Naive thymus-derived CD4-positive, alpha-beta T cell (primary cell): ENCODE measurements at places on chromosomes 4 and X. TPM values are rescaled to one million over a fixed set of nuclear protein-coding genes. Genes with fewer than 3 reads are reported as not detected.
A peak's percentile ranks its signal among the peaks of the same experiment; 100 is the strongest.

TRPC5OS gene
- not detected for polyA plus RNA-seq

IBSP gene
- not detected for polyA plus RNA-seq

ETDB gene
- polyA plus RNA-seq = not detected

ANK2 gene
- not detected for polyA plus RNA-seq

FAM9B gene
- polyA plus RNA-seq = not detected

SMIM31 gene
- polyA plus RNA-seq = not detected

BTC gene
- polyA plus RNA-seq = not detected

IRF2 gene
- 87.0 TPM for polyA plus RNA-seq

S100G gene
- polyA plus RNA-seq = not detected

RAB9B gene
- polyA plus RNA-seq = 0.59 TPM

RAB39B gene
- 4.5 TPM for polyA plus RNA-seq

DNA sequence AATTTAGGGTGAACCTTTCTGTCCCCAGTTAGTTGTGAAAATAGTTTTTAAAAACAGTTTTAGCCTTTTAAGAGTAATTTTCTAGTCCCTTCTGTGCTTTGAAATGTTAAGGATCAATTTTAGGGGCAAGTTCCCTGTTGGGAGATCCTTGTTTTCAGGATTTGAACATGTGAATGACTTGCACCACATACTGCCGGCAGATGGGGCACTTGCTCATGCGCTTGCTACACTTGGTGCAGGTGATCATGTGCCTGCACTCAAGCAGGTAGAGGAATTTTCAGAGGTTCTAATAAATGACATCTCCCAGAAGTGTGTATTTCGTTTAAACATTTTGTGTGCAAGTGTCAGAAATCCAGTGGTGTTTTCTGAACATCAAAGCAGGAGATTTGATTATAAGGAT lies 195.9 kb downstream of the CHM start:
- H3K4me1 ChIP-seq = no peaks in the 10 kb centered on the region
- no peaks in the 10 kb centered on the region for H3K27me3 ChIP-seq
- no peaks in the 10 kb centered on the region for H3K36me3 ChIP-seq
- no peak overlapping the region for H3K4me3 ChIP-seq
- no peak overlapping the region for H3K27ac ChIP-seq

DNA sequence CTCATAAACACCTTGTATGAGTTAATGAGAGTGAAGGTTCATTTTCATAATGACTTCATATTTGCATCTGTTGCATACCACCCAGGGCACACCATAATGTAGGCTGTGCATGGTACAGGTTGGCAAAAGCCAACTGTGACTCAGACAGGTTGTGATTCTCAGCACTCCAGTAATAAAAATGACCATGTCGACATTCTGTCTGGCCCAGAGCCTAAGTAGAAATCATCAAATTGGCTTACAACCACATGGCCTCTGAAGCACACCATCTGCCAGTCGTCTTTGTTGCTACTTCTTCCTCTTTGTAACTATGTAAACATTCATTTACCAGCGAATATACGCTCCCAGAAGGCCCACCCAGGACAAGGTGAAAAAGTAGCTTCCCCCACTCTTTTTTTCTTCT lies 459.5 kb downstream of the GASK1B start:
- H3K27me3 ChIP-seq = no peaks in the 10 kb centered on the region
- H3K4me3 ChIP-seq = no peak overlapping the region
- no peaks in the 10 kb centered on the region for H3K4me1 ChIP-seq
- no peaks in the 10 kb centered on the region for H3K36me3 ChIP-seq
- no peak overlapping the region for H3K27ac ChIP-seq
- no peak for DNase-seq

DNA sequence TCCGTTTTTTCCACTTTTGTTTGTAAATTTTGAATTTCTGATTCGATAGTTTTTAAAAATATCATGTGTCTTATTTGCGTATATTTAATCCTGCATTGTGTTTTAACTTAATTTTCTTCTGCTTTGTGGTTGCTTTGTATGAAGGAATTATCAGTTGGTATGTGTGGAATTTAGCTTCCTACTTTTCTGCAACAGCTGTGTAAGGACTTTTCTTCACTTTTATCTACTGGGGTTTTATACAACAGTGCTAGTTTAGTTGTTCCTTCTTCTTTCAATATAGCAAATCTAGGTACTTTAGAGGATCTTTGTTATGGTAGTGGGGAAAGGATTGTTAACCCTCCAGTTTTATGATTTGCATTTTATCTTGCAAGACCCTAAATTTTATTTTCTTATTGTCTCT lies 410.3 kb downstream of the CCSER1 start:
- no peaks in the 10 kb centered on the region for H3K4me1 ChIP-seq
- DNase-seq = no peak
- no peak overlapping the region for H3K27ac ChIP-seq

DNA sequence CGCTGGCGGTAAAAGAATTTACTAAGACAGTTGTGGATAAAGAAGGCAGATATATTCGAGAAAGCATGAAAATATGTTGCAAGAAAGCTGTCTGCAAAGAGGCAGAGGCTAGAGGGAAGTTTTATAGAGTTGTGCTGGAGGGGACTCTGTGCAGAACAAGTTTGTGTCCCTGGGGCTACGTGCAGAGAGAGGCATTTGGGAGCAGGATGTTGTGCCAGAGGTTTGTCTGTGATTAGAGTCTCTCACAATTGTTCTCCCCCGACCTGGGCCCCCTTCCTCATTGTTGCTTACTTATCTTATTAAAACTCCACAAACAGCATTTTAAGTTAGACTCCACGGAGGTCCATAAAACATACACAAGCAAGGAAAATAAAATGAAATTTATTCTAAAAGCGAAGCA lies 831.3 kb downstream of the NLGN4X start:
- DNase-seq = no peak
- H3K27ac ChIP-seq = no peak overlapping the region
- H3K4me1 ChIP-seq = no peaks in the 10 kb centered on the region
- no peak overlapping the region for H3K4me3 ChIP-seq
- H3K36me3 ChIP-seq = no peaks in the 10 kb centered on the region

DNA sequence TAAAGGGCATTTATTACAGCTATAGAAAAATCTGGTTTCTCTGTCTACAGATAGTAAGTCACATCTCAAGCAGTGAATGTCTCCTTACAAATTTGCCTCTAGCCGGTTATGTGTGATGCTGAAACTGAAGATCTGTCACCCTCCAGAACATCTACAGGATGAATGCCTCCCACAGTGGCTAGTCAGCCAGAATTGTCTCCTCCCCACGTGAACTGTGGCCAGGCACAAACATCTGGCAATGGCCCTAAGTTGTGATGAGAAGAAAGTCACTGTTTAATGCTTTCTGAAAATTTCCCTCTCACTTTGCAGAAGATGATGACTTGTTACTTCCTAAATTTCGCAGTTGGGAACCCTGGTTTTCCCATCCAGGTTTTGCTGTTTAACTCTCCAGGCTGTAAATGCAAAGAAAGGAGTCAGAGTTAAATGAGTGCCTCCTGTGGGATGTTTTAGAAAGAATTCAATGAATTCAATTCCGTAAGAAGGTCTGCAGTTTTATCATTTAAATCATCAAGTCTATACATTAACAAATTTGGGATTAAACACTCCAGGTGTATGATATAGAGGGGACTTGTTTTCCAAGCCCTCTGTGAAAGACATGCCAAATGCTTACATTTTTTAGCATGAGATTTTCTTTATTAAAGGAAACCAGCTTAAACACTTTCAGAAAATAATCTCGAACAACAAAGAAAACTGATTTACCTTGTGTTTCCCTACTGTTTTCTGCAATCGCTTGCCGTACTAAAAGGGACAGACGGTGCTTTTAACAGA lies 55.4 kb upstream of the TLR3 start:
- H3K27me3 ChIP-seq = peaks cover 3% of the 10 kb centered on the region
- H3K27ac ChIP-seq = no peak overlapping the region
- no peak for DNase-seq
- no peaks in the 10 kb centered on the region for H3K4me1 ChIP-seq
- no peaks in the 10 kb centered on the region for H3K36me3 ChIP-seq

- no peaks in the 10 kb centered on the region for H3K27me3 ChIP-seq
- H3K27ac ChIP-seq = no peak overlapping the region
- no peaks in the 10 kb centered on the region for H3K4me1 ChIP-seq
- H3K4me3 ChIP-seq = no peak overlapping the region
- no peak for DNase-seq
Measured at GRCh38 chr4:62709618-62710252, 1509.6 kb downstream of the ADGRL3 start.

GRCh38 chr4:19823781-19824180 lies 427.9 kb upstream of the SLIT2 start:
- no peak for DNase-seq
- no peaks in the 10 kb centered on the region for H3K36me3 ChIP-seq
- no peak overlapping the region for H3K4me3 ChIP-seq
- H3K27ac ChIP-seq = no peak overlapping the region
- H3K4me1 ChIP-seq = no peaks in the 10 kb centered on the region

GRCh38 chr4:85489273-85489981 lies 14.5 kb downstream of the ARHGAP24 start:
- no peaks in the 10 kb centered on the region for H3K27me3 ChIP-seq
- no peaks in the 10 kb centered on the region for H3K4me1 ChIP-seq
- DNase-seq = no peak
- no peaks in the 10 kb centered on the region for H3K36me3 ChIP-seq
- H3K4me3 ChIP-seq = no peak overlapping the region

GRCh38 chrX:48942895-48943294 lies 14.5 kb downstream of the OTUD5 start:
- DNase-seq = no peak
- H3K27ac ChIP-seq = peak overlapping the region; percentile 97
- H3K36me3 ChIP-seq = no peaks in the 10 kb centered on the region
- H3K4me3 ChIP-seq = no peak overlapping the region
- H3K27me3 ChIP-seq = no peaks in the 10 kb centered on the region

DNA sequence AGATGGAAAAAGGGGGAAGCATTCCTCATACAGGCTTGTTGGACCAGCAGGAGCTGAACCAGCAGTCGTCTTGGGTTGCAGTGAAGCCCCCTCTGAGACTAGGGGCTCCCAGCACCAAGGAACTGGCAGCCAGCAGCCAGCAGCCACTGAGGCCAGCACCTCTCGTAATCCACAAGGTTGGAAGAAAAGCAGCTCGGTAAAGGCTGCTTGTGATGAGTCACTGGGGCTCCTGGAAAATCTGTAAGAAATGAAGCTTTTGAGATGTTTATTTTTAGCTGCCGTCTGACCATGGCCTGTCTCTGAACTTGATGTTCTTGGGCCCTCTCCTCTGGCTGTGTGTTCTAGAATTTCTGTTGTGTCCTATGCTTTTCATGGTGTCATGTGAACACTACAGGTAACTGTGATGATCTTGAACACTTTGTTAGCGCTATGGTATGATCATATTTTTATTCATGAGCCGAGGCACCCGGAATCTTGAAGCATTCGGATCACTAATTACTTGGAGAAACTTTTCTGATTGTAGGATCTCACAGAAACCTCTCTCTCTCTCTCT lies 18.6 kb downstream of the CLCN4 start:
- no peak overlapping the region for H3K27ac ChIP-seq
- H3K36me3 ChIP-seq = no peaks in the 10 kb centered on the region
- H3K4me1 ChIP-seq = no peaks in the 10 kb centered on the region
- DNase-seq = no peak

DNA sequence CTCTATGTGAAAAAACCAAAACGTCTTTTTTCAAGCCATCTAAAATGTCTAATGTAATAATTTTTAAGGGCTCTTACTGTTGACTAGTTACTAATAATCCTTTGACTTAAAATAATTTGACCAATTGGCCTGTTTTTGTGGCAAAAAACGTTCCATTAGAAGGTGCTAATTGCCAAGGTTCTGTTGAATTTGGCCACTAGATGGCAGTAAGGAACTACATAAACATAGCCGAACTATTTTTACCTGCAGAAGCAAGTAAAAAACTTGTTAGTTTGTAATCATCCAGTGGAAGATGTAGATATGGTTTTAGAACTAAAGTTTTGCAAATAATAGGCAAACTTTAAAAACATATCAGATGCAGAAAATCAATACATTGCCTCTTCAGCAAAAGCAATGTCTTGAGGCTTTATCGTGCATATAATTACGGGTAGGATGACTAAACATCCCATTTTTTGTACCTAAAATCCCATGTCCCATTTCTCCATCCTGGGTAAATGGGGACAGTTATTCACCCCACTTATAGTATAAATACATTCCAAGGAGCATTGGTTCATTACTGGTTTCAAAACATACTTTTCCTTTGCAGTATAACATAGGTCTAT lies 57.6 kb downstream of the PROM1 start:
- no peak overlapping the region for H3K27ac ChIP-seq
- H3K36me3 ChIP-seq = no peaks in the 10 kb centered on the region

DNA sequence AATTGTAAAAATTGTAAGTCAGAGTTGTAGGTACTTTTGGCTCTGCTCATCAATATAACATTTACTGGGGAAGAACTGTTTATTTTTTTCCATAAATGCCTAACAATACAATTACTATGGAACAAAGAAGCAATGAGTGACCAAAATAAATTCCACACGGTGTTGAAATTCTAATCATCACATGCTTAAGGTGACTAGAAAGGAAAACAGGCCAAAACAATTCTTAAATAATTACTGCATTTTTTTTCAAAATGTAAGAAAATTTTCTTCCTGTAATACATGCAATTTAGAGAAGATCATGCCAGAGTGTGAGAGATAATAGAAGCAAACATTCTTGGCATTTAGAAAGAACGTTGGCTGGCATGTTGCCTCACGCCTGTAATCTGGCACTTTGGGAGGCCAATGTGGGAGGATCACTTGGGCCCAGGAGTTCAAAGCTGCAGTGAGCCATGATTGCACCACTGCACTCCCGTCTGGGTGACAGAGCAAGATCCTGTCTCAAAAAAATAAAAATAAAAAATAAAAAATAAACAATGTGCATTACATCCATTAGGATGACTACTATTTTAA lies 22.5 kb downstream of the C4orf46 start:
- no peaks in the 10 kb centered on the region for H3K4me1 ChIP-seq
- H3K36me3 ChIP-seq = no peaks in the 10 kb centered on the region
- DNase-seq = no peak
- H3K27me3 ChIP-seq = no peaks in the 10 kb centered on the region

GRCh38 chr4:3767570-3768288 lies 1.5 kb downstream of the ADRA2C start:
- DNase-seq = no peak
- H3K36me3 ChIP-seq = no peaks in the 10 kb centered on the region
- H3K4me1 ChIP-seq = no peaks in the 10 kb centered on the region
- no peak overlapping the region for H3K4me3 ChIP-seq

GRCh38 chr4:102449751-102450352 lies 51.3 kb upstream of the NFKB1 start:
- H3K27ac ChIP-seq = no peak overlapping the region
- DNase-seq = peak; percentile 78
- H3K36me3 ChIP-seq = no peaks in the 10 kb centered on the region
- H3K4me1 ChIP-seq = no peaks in the 10 kb centered on the region

GRCh38 chr4:128636906-128637305 lies 172.6 kb upstream of the JADE1 start:
- no peaks in the 10 kb centered on the region for H3K4me1 ChIP-seq
- no peaks in the 10 kb centered on the region for H3K36me3 ChIP-seq
- no peak for DNase-seq
- H3K27me3 ChIP-seq = no peaks in the 10 kb centered on the region
- H3K27ac ChIP-seq = no peak overlapping the region

GRCh38 chr4:58566260-58566659 lies 1456.1 kb upstream of the IGFBP7 start:
- H3K27me3 ChIP-seq = no peaks in the 10 kb centered on the region
- no peaks in the 10 kb centered on the region for H3K4me1 ChIP-seq
- H3K27ac ChIP-seq = no peak overlapping the region
- H3K4me3 ChIP-seq = no peak overlapping the region

GRCh38 chrX:132631579-132632232 lies 142.9 kb upstream of the MBNL3 start:
- no peaks in the 10 kb centered on the region for H3K4me1 ChIP-seq
